ENCODE measurements at places on chromosomes 5 and 9.
A peak's percentile ranks its signal among the peaks of the same experiment; 100 is the strongest.

- DNase-seq = peak; percentile 60
Observed at GRCh38 chr9:91495450-91495849, 71.8 kb upstream of the NFIL3 start.

GRCh38 chr9:130183133-130183762 lies 11.0 kb downstream of the NCS1 start:
- peak; percentile 33 for DNase-seq

DNA sequence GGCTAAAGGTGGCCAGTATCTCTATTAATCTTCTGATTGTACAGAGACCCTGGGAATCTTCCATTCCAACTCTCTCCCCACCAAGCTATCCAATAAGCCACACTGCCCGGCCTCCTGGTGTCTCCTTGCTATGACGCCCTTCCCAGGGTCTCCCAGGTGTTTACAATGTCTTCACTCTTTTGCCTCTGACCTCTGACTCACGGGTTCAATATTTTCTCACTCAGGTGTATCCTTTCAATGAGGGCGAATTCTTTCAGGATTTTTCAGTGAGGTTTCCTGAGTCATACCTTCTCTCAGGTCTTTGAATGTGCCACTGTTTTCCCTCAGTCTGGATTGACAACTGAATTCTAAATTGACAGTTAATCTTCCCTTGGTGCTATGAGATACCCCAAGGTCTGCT lies 53.7 kb upstream of the IRX4 start:
- DNase-seq = peak; percentile 65

DNA sequence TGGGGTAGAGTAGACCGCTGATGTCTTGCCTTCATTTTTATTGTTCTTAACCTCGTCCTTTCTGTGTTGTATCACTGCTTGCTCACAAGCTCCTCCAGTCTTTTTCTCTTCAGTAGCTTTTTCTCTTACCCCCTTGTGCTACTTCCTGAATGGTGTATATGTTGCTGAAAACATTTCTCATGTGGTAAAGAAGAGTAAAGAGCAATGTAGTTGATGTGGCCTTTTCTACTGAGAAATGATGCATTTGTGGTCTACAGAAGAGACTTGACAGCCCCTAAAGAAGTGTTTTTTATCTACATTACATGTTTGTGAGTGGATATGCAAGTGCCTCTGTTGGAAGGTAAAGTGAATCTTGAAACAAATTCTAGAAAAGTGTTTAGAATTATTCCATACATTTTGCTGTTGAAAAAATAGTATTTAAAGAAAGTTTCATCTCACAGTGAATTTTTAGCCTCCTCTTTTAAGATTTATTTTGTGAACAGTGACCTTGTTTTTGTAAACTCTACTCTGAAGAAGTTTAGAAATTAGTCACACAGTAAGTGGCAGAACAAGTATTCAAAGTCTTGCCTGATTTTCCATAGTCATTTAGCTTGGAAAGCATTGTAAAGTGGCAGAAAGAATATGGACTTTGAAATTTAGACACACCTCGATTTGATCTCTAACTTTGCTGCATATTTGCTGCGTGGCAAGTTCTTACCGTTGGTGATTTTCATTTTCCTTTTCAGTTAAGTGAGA lies 17.4 kb downstream of the CDC42SE2 start:
- DNase-seq = peak; percentile 50

DNA sequence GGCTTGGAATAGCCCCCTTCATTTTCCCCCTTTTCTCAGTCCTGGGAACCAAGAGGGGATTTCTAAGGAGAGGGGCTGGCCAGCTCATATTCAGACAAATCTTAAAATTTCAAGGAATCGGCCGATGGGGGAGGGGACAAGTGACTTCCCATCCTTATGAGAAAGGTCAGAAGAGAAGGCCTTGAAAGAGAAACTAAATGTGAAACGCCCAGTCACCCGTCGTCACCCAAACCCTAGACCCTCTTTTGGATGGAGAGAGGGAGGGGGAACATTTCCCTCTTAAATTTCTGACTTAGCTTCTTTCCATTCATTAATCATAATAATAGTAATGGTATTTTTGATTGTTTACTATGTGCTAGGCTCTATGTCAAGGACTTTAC lies 850 bp upstream of the CCL19 start:
- DNase-seq = no peak

DNA sequence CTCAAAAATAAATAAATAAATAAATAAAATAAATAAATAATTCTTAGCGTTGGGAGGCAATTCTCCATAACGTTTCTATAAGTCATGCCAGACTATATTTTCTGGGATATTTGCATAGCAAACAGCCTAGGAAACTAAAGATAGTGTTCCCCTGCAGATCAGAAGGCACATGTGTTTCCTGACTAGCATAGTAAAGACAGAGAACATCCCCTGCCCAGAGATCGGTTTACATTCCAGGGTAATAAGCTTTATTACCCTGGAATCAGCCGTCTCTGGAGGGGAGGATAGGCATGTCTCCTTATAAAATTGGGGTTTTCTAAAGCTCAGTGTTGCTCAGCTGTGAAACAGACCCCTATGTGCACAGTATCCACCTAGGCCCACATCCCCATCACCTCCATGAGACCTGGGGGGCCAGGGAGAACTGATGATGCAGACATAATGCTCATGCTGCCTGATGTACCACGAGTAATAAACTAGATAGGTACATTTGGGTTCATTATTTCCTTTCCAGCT lies 36.9 kb upstream of the IFNK start:
- DNase-seq = no peak

DNA sequence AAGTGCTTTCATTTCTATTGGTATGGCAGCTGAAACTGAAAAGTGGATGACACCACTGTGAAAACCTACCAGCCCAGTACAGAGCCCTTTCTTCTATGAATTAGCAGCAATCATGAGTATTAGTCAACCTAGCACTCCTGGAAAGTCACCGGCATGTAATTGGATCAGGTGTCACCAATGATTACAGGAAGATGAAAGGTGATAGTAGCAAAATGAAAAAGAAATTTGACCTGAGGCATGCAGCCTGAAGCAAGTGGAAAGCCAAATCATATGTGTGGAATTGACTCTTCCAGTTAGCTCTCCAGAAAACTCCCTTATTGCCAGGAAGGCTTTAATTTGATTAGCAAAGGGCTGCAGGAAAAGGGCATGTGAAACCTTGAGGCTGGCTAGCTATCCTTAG lies 81.2 kb upstream of the NAA35 start:
- peak; percentile 69 for DNase-seq

- DNase-seq = no peak
Observed at GRCh38 chr9:72534931-72535330, 13.5 kb downstream of the TMC1 start.

GRCh38 chr5:1801967-1802295 lies 724 bp downstream of the NDUFS6 start:
- peak; percentile 11 for DNase-seq

- DNase-seq = no peak
Observed at GRCh38 chr5:138869763-138870500, 5.2 kb downstream of the LRRTM2 start.

GRCh38 chr9:93258419-93258817 lies 74.5 kb downstream of the WNK2 start:
- DNase-seq = no peak

DNA sequence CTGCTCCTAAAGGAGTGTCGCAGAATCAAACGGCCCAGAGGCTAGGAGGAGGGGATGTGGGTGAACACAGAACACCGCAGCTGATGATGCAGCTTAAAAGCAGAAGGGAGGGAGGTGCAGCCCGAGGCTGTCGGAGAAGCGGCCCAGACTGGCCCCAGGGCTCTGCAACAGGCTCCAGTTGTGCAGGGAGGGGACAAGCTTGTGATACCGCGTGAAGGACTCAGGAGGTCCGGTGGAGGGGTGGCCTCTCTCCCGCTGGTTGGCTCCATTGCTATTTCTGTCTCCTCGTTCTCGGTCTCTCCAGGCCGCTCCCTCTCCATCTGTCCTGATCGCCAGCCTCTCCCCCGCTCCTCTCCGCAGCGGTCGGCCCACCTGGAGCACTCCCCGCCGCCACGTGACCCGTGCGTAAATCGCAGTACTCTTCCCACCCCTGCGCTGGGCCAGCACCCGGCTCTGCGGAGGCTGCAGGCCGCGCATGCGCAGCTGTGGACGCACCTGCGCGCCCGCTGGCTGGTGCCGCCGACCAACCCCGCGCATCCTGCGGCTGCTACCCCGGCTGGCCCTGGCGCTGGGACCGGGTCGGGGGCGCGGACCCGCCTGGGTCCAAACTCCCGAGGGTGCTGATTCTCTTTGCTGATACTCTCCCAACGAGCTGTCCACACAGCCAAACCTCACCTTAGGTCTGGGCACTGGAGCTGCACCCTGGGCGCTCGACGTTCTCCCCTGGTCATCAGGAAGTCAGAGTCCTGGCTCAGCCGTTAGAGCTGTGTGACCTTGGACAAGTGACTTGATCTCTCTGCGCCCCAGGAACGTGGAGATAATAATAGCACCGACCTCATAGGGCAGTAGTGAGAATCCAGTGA lies 3.7 kb upstream of the STXBP1 start:
- DNase-seq = peak; percentile 92

GRCh38 chr5:150058480-150059126 lies 27.8 kb downstream of the CSF1R start:
- peak; percentile 36 for DNase-seq

- DNase-seq = peak; percentile 55
Observed at GRCh38 chr9:110452227-110452801, 114.7 kb upstream of the TXNDC8 start.

DNA sequence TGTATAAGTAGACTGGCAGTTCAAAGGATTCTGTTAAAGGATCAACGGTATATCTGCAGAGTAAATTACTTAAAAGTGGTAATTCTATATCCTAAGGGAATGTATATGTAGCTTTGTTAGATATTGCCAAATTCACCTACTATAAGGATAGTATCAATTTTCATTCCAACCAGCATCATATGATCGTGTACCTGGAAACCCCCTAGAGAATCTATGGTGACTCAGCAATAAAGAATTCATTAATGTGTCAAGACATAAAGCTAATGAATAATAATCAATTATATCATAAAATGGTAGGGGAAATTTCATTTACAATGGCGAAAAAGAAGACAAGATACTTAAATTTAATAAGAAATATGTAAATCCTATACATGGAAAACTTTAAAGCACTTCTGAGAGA lies 234.1 kb upstream of the ACTBL2 start:
- no peak for DNase-seq

DNA sequence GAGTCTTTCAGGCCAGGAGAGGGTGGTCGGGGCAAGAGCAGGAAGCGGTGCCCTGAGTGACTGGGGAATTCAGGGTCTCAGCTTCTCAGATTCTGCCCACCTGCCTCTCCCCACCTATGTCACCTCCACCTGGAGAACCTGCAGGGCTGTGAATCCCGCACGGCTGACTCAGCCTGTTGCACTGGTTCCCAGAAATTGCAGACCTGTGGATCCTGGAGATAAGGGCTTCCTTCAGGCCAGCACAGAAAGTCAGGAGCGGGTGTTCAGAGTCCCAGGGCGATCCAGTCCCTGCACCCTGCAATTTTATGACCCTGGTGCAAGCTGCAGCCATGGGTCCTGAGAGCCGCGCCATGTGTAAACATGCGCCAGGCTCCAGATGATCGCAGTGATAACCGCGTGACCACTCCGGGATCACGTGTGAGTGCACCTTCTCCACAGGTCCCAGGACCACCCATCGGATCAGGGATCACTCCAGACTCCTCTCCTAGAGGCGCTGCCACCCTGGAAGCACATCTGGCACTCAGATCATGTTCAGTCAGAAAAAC lies 17.8 kb downstream of the IRX4 start:
- peak; percentile 74 for DNase-seq

- no peak for DNase-seq
Observed at GRCh38 chr9:22214021-22214420, 204.9 kb upstream of the CDKN2B start.
